Left ventricle myocardium superior (tissue), 1 donor: ENCODE measurements at places on chromosomes 1 and 21.

- no peak for DNase-seq
Observed at GRCh38 chr1:25900219-25900618, 6.0 kb downstream of the STMN1 start.

DNA sequence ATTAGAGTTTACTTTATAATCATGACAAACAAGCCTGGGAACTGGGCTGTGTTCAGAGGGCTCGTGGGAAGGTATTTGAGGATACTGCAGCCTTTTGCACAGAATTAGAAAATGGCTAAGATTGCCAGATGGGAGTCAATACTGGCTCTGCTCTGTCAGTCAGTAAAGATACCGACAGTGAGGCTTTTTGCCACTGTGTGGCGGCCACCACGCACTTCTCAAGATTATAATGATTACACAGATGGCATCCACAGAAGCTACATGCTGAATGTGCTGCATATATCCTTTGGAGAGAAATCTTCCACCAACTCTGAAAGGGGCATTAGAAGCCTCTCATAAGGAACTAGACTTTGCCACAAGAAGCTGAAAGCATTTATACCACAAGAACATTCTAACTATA lies 213.4 kb upstream of the PTBP2 start:
- DNase-seq: no peak

- DNase-seq: no peak
Observed at GRCh38 chr21:35093514-35093913, 44.4 kb upstream of the RUNX1 start.

GRCh38 chr1:206142011-206142410 lies 24.8 kb upstream of the AVPR1B start:
- no peak for DNase-seq

- no peak for DNase-seq
Observed at GRCh38 chr1:223745731-223746130, 33.4 kb downstream of the CAPN2 start.

- DNase-seq: no peak
Observed at GRCh38 chr1:240693036-240693435, 81.1 kb upstream of the GREM2 start.

GRCh38 chr1:159532922-159533321 lies 2.9 kb downstream of the OR10J5 start:
- no peak for DNase-seq

GRCh38 chr1:153888533-153888932 lies 34.2 kb downstream of the GATAD2B start:
- no peak for DNase-seq

DNA sequence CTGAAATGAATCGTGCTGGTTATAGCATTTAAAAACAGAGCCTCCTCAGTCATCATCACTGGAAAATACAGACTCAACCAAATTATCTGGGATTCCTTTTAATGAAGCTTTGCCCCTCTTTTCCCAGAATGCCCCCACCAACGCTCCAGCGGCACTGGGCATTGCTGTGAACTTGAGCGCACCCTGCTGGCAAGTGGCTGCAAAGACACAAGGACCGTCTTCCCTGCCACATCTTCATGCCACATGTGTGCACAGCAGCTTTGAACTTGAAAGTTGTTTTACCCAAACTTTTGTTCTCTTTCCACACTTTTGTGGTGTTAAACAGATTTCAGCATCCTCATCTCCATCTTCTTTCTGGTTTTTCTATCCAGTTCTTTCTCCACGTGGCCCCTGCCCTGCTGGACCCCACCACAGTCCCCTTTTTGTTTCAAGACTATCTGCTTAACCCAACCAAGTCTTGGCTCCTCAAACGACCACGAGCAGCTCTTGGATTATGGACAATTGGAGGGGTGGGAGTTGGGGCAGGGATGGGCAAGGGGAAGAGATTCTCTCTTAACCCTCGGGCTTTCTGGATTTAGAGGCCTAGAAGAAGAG lies 12.8 kb upstream of the LMX1A start:
- DNase-seq: peak; percentile 69

GRCh38 chr21:40809673-40810197 lies 37.2 kb downstream of the DSCAM start:
- DNase-seq: no peak

- DNase-seq: no peak
Observed at GRCh38 chr1:102099916-102100315, 103.2 kb upstream of the OLFM3 start.

- no peak for DNase-seq
Observed at GRCh38 chr1:62066713-62067112, 127.9 kb upstream of the L1TD1 start.

DNA sequence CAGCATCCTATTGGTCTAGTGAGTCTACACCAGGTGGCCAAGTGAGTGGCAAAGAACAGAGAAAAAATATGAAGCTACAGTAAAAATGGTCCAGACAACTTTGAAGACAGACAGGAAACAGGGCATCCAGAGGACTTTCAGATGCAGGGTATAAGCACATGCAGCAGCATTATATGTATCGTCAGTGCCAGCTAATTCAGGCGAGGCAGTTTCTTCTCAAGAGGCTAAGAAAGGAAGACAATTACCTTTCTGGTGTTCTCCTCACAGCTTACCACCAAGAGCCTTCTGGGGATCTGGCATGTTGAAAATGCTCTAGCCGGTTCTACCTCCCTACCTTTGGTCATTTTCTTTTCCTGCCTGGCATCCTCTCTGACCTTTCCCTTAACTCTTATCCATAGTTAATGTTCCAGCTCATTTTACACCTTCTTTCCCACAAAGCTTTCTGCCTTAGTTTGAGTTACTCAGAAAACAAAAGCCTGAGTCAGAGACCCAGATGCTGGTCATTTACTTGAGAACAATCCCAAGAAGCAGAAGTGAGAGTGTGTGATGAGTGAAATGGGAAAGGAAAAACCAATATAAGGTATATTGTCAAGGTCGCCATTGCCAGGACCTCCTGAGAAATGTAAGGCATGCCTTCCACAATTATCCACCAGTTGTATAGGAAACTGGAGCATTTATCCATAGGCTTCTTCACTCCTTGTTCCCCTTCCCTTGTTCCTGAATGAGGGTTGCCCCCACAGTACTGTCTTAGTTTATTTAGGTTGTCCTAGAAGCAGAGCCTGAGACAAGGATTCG lies 444.1 kb downstream of the PLPP3 start:
- DNase-seq: no peak

GRCh38 chr1:158204458-158204827 lies 23.7 kb downstream of the CD1D start:
- DNase-seq: no peak

DNA sequence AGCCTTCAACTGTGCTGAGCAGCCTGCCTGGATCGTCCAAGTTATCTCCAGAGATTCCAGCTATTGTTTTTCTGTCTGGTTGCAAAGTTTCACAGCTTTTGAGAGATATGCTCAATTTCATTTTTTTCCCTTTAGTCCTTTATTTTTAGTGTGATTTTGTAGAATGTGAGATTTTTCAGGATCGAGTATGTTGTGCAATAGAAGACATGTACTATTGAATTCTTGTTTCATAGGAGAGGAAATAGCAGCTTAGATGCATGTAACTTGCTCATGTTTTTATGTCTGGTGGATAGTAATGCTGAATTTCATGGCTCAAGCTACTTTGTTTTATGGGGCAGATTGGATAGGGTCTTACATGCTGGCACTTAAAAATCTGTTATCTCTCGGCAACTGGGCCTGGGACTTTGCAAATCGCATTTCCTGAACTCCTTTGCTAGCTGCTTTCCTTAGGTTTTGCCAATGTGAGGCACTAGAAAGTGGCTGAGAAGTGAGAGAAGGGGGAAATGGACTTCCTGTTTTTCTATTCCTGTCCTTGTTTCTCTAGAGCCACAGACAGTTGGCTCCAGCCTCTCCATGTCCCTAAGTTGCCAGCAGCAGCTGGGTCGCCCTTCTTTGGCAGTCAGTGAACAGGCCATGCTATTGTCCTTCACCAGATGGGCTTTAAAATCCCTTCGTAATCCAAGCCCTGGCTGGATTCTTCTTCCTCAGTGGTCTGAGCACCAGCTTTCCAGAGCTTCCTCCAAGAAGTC lies 101.4 kb upstream of the PDE4B start:
- DNase-seq: peak; percentile 39

DNA sequence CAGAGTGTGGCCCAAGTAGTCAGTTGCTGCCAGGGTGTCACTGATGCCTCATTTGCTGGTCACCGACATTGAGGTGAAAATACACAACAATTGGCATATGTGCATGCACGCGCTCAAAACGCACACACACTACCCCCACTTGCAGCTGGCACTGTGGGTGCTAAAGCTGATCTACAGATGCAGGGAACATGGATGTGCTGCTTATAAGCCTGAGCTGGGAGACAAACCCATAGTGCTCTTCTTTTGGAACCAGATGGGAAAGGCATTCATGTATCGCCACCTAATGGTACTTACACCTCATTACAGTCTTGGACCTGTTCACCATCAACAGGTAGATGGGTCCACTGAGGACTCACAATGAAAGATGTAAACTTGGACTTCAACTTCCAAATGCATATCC lies 70.3 kb upstream of the CAMK1G start:
- no peak for DNase-seq

DNA sequence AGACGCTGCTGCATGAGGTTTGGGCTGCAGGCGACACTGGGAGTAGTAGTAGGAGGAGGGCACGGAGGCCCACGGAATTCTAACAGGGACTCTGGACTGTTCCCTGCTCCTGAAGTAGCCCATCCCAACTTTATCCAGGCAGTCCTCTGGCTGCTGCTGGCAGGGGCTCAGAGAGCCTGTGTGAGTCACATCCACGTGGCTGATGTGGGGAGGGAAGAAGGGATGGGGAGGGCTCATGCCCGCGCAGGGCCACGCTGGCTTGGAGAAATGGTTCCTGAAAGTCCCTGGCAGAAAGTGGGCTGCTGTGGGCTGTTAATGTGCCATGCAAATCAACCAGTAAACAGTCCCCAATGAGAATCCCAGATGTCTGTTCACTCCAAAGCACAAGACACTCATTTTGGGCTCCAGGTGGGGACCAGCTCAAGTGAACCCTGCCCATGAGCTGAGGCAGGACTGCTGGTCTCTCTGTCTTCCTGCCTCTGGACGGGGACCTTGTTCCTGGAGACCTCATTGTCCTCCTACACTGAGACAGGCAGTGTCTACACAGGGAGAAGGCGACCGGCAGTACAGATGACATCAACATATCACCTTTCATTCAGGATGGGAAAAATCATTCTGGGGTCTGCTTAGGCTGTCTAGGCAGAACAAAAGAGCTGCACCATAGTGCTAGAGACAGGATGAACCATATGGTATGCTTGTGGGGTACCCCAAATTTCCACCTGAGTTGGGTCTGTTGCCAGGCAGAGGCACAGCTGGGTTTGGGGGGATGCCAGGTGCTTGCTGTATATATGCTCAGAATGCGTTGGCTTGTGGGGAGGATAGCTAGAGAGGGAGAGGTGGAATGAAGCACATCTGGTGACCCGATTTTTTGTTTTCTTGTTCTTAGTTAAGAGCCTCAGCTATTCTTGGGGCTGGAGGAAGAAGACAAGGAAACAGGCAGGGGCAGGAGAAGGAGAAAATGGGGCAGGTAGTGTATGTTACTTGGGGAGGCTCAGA lies 57.9 kb upstream of the FMOD start:
- peak; percentile 85 for DNase-seq

DNA sequence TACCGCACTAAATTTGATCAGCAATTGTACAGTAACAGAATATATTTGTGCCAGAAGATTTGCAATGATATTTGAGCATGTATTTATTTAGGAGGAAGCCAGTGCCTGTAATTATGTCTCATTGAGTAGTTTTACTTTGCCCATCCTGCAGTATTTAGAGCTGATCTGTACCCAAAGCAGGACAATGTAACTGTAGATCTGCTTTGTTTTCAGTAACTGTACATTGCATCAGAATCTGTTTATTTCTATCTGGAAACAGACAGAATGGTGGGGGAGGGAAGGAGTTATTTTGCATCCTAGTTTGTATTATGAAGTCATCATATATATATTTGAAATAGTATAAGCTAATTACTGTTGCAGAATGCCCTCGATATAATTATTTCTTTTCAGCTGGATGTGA lies 36.2 kb upstream of the LRRC8C start:
- DNase-seq: no peak
